Activated T-helper 1 cell treated with anti-CD3 and anti-CD28 coated beads, Interleukin-12 subunit alpha, Interleukin-12 subunit beta, Interleukin-2, Interleukin-4 antibody, amounts not matched to agents 30 ng/mL and 10 ng/mL and 1 ng/mL, durations not matched to agents 14 hours and 24 hours and 36 hours (primary cell): ENCODE measurements at places on chromosomes 7 and 10. TPM values are rescaled to one million over a fixed set of nuclear protein-coding genes. Genes with fewer than 3 reads are reported as not detected.

- no peak for DNase-seq
Observed at GRCh38 chr10:102555781-102556328, 52.1 kb downstream of the SUFU start.

GRCh38 chr10:116324227-116324950, at the start of gene CCDC172:
Gene CCDC172 (plus strand): TSS chr10:116324448. CDS start chr10:116325012, 564 bp downstream.
- DNase-seq: no peak

The PAX4 gene
- total RNA-seq: not detected in 2 replicates

- no peak for DNase-seq
Observed at GRCh38 chr7:8068892-8069686, 100.5 kb downstream of the GLCCI1 start.

The CCDC3 gene
- total RNA-seq: 0.13 TPM in 1 of 2 replicates, not detected in the other

DNA sequence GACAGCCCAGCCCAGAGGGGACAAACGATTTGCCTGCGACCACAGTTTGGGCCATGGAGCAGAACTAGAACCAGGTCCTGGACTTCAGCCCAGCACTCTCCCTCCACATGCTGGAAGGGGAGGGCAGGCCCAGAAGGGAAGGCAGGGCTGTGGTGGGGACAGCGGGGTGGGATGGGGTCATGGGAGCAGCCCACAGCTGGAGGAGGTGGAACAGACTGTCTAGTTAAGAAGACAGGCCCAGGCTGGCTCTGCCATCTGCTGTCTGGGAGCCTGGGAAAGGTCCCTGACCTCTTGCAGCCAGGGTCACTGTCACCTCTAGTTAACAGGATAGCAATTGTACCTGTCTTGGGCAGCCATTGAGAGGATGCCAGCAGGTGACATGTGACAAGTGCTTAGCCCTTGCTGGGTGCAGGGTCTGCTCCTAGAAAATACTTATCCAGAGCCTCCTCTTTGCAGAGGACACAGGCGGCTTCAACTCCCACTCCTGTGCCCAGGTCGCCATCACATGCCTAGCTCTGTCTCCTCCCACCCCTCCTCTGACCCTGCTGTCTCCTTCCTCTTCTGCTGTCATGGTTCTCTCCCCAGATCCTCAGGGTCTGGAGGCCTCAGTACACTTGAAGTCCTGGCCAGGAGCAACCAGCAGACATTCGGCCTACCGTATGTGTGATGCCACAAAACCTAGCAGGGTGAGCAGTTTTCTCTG, 37.0 kb upstream of the CHST15 start:
- no peak for DNase-seq

DNA sequence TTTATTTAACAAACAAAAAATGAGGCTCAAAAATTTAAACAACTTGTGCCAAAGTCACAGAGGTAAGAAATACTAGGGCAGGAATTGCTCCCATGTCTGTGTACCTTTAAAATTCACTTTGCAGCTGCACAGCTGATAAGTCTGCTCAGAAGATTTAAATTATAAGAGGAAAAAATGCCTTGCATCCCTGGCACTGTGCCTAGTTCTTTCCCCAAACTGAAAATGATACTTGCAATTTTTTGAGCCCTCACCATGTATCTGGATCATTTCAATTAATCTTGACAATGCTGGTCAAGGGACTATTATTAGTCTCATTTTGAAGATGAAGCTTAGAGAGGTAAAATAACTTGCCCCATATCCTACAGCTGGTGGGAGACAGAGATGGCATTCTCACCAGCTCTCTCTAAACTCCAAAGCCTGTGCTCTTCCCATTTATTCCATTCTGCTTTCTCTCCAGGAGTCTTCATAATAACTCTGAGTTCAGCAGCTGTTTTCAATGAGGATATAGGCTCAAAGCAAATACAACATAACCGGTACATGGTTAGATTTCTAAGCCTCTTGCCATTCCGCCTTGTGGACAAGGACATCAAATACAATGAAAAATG, 350.5 kb upstream of the LRRTM3 start:
- DNase-seq: no peak

GRCh38 chr7:110609336-110609735, 481.6 kb upstream of the LRRN3 start:
- no peak for DNase-seq

DNA sequence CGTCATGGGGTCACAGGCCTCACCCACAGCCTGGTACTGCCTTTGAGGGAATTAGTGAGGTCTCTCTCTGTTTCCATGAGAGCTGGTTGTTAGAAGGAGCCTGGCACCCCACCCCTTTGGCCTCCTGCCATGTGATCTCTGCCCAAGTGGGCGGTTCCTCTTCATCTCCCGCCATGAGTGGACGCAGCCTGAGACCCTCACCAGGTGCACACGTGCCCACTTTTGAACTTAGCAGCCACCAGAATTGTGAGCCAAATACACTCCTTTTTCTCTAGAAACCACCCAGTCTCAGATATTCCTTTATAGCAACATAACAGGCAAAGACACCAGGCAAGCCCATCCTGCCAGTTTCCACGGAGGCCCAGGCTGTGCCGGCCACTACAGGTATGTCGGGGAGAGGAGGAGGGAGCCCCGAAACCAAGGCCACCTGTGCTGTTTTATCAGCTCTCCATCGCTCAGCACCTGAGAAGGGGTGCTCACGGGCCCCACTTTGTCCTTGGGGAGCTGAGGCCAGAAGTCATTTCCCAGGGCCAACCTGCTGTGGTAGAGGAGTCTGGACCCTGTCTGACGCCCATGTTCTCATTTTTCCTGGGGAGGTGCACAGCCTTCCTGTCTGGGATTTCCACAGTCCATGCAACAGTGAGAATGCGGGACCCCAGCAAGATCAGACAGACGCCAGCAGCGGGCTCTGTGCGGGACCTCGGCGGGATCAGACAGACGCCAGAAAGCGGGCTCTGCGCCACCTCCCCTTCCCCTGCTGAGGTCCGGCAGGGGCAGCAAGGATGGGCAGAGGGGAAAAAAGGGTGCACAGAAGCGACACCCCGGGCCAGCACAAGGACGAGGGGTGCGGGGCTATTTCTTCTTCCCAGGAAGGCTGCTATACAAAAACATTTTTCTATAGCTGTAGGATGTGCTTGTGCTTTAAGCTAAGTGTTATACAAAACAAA, 220.5 kb downstream of the ELFN1 start:
- DNase-seq: no peak

GRCh38 chr7:72435366-72435765, 23.2 kb upstream of the CALN1 start:
- no peak for DNase-seq

DNA sequence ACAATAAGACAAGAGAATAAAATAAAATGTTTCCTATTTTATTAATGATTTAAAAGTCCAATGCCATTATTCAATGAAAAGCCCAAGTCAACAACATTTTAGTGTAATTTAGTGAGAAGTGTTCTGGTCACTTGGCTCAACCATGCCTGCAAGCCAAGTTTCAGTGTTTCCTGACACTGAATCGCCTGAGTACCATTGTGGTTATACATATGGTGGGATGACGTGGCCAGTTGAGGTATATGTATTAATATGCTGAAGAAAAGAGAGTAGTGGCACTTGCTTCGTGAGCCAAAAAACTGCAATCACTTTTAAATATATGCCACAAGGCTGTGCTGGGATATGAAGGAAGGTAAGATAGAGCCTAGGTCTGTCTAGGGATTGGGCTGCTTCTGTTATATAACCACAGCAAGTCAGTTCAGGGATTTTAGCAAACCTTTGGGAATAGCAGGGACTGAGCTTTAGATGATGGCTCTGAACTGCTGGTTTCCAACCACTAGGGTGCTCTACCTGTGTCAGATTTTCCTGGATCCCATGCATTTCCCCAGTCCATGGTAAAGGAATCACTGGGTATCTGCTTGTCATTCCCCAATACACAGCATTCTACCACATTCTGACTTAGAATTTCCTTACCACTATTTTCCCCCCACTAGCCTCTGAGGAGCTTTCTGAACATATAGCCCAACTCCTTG, 214.0 kb upstream of the PRPS1L1 start:
- no peak for DNase-seq

The JAZF1 gene
- total RNA-seq: 6.2 and 9.8 TPM in 2 replicates

DNA sequence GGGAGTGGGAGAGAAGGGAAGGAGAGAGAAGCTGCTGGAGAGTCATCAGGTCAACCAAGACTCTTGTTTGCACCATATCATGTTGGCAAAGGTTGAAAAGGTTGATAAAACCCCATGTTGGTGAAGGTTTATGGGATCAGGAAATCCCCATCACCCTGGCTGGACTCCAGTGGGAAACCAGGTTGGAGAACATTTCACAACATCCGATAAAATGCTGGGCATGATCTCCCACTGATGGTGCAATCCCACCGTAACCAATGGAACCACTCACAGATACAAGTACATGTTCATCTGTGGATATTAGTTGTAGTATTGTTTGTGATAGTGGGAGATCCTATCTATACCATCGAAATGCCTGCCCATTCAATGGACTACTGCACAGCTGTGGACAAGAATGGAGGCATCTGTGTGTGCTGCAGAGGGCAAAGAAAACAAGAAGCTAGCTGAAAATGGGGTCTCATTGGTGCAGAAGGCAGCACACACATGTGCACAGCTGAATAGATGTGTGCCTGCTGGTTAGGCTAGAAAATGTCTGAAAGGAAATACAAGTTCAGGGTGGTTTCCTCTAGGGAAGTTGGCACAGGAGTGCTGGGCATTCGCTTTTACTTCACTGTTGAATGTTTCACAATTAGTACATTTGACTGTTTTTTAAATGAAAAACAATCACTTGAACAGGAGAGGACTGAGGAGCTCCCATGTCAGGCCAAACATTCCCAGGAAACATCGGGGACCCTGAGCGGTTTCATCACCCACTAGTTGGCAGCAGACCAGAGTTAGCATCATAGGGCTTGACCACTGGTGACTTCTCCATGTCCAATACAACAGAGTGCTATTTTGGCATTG, 80.4 kb upstream of the MGMT start:
- no peak for DNase-seq

GRCh38 chr7:31933481-31933880, 136.7 kb downstream of the PDE1C start:
- DNase-seq: no peak

DNA sequence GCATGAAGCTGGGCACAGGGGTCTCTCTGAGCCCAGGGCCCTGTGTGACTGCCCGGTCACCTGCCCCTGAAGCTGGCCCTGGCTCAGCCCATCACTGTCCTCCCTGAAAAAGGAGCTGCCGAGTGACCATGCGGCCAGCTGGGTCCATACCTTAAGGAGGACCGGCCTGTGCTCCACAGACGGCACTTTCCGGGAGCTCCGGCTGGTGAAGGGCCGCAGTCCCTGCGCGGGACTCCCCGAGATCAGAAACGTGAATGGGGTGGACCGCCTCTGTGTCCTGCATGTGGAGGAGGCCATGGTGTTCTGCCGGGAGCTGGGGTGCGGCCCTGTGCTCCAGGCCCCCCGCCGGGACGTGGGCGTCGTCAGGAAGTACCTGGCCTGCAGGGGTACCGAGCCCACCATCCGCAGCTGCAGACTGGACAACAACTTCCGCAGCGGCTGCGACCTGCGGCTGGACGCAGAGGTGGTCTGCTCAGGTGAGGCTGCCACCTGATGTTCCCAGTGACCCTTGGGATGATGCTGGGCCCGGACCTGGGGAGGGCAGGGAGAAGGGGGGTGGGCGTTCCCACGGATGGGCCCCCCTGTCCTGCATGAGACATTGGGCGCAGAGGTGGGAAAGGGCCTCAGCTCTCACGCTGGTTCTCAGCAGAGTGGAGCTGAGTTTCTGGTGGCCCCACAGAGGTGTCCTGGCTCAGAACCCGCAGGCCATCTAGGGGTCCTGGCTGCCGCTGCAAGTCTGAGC, 3.5 kb downstream of the SCART1 start:
- DNase-seq: no peak

GRCh38 chr10:133258066-133258817, 18.4 kb downstream of the ADAM8 start:
- no peak for DNase-seq

DNA sequence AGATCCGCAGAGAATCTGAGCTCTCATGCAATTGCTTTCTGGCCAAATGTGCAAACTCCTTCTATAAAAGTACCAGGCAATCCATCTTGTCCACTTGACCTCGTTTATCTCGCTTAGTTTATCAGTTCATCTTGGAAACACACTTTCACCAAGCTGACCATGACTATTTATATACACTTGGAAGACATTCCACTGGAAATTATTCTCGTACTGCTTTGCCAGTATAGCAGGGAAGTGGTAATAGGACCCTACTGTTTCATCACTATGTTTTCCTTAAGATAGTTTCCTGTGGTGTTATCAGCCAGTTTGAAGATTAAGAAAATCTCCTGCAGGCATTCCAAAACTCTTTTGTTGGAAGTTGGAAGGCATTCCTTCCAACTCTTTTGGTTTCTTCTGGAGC, 115.3 kb upstream of the FAM171A1 start:
- no peak for DNase-seq

- DNase-seq: no peak
Observed at GRCh38 chr7:151346470-151346769, 4.8 kb downstream of the NUB1 start.

GRCh38 chr7:158388072-158388471, 199.6 kb downstream of the PTPRN2 start:
- DNase-seq: no peak

DNA sequence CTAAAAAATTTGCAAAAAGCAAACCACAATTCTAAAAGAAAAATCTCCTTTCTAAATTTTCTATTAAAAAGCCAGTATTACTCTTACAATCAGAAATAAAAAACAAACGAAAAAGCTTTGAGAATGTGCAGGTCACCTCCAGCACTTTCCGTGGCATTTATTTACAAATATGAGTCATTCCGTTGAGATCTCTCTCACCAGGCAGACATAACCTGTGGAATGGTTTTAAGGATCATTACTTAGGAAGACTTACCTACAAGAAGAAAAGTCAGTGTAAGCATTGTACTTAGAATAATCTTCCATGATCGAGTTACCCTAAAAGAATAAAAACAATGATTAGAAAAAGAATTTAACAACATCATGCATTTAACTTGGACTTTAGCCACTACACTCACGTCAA, 3.3 kb downstream of the SUN3 start:
- DNase-seq: no peak

The EIF3A gene
- total RNA-seq: 181 and 183 TPM in 2 replicates

The ZPBP gene
- total RNA-seq: not detected in 2 replicates

DNA sequence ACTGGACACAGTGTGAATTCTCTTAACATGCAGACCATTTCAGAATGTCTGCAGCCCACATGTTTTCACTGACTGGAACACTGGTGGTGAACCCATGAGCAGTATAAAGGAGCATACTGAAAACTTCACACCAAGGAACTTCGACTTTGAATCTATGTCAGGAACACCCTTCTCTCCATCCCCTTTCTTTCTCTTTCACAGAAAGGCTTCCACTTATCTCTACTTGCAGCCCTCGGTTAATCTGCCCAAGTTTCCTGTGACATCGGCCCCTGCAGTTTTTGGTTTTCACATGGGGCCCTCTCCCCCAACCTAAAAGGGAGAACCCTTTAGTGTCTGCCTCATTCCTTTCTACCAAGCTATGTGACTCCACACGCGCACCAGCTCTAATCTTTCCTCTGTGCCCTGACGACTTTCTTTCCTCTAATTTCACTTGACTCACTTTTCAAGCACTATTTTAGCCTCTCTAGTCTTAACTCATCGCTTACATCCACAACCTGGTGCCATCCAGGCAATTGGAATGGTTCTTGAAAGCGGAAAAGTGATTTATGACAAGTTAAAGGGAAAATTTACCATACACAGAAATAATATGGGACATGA, 70.1 kb downstream of the RELN start:
- no peak for DNase-seq
